ENCODE measurements at places on chromosomes 7 and 10. TPM values are rescaled to one million over a fixed set of nuclear protein-coding genes. Genes with fewer than 3 reads are reported as not detected.

DNA sequence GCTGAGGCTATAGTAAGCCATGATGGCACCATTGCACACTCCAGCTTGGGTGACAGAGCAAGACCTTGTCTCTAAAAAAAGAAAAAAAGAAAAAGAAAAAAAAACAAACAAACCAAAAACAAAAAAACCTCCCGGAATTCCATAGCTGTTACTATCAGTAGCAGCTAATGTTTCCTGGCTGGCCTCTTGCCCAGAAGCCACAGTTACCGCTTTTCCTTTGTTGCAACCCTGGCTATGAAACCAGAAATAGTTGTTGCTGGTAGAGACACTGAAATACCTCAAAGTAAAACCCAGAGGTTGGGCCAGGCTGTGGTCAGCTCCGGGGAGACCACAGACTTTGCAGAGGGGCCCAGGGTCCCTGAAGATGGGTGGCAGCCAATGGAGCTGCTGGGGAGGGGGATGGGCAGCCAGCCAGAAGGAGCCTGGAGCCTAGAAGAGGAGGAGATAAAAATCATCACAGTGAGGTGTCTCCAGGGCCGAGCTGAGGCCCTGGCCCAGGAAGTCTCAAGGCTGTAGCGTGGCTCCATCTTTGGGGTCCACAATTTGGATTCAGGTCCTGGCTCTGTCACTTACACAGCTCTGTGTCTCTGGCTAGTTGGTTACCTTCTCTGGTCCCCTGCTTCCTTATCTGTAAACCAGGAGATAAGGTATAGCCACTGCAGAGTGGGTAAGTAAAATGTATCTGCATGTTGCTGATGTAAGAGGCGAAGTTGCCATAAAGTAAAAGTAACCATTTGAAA lies 3.4 kb upstream of the CHST12 start:
- peak overlapping the region; percentile 93 for H3K27ac ChIP-seq
- H3K27me3 ChIP-seq = no peaks in the 10 kb centered on the region
- no peaks in the 10 kb centered on the region for H3K36me3 ChIP-seq
- H3K4me3 ChIP-seq = peak overlapping the region; percentile 42
- peak; percentile 97 for DNase-seq

The RNLS gene
- polyA plus RNA-seq = 11.5 TPM

- no peaks in the 10 kb centered on the region for H3K36me3 ChIP-seq
- peak overlapping the region; percentile 75 for H3K27ac ChIP-seq
- peaks cover 23% of the 10 kb centered on the region for H3K4me1 ChIP-seq
- no peaks in the 10 kb centered on the region for H3K27me3 ChIP-seq
Observed at GRCh38 chr10:87700031-87700796, 40.5 kb downstream of the PAPSS2 start.

The NEUROG3 gene
- polyA plus RNA-seq = not detected

GRCh38 chr10:15652117-15652516 lies 67.6 kb downstream of the ITGA8 start:
- H3K36me3 ChIP-seq = no peaks in the 10 kb centered on the region
- H3K4me1 ChIP-seq = no peaks in the 10 kb centered on the region
- H3K27me3 ChIP-seq = no peaks in the 10 kb centered on the region
- no peak for DNase-seq

- no peak overlapping the region for H3K27ac ChIP-seq
- DNase-seq = no peak
- no peaks in the 10 kb centered on the region for H3K4me1 ChIP-seq
- H3K4me3 ChIP-seq = no peak overlapping the region
Observed at GRCh38 chr7:33310546-33310945, 181.2 kb downstream of the BBS9 start.

The HGF gene
- polyA plus RNA-seq = 1.5 TPM

GRCh38 chr10:77844713-77845445 lies 81.7 kb downstream of the DLG5 start:
- H3K27ac ChIP-seq = peak overlapping the region; percentile 66
- H3K4me3 ChIP-seq = no peak overlapping the region
- H3K36me3 ChIP-seq = peaks cover 5% of the 10 kb centered on the region
- DNase-seq = peak; percentile 87
- H3K27me3 ChIP-seq = no peaks in the 10 kb centered on the region
- H3K4me1 ChIP-seq = peaks cover 29% of the 10 kb centered on the region

The DGKI gene
- 5.1 TPM for polyA plus RNA-seq

DNA sequence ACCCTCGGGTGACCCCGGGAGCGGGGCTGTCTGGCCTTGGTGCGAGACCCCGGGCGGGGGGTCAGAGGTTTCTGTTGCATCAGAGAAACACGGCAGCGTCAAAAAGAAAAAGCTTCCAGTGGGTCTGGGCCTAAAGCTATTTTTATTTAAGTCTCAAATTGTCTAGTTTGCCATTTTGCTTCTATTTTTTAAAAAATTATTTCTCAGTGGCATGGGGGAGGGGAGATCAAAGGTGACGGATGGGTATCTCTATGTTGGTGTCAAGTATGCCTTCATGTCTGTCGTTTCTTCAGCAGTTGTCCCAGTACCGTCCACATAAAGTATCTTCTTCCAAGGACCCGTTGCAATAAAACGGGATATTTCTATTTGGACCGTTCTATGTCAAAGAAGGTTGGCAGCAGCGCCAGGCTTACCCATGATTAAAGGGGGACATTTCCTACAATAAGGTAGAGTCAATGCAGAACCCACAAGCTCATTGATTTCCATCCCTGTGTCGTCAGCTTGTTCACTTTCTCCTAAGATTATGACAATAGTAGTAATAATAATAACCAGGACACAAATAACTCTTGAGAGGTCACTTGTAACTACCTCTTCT lies 26.0 kb upstream of the VAX1 start:
- no peak overlapping the region for H3K27ac ChIP-seq
- H3K4me3 ChIP-seq = no peak overlapping the region
- H3K27me3 ChIP-seq = peaks cover 91% of the 10 kb centered on the region
- no peaks in the 10 kb centered on the region for H3K36me3 ChIP-seq

- no peaks in the 10 kb centered on the region for H3K27me3 ChIP-seq
- no peak overlapping the region for H3K4me3 ChIP-seq
- peaks cover 59% of the 10 kb centered on the region for H3K4me1 ChIP-seq
- DNase-seq = peak; percentile 86
Observed at GRCh38 chr7:80900583-80901576, 18.0 kb downstream of the SEMA3C start.

DNA sequence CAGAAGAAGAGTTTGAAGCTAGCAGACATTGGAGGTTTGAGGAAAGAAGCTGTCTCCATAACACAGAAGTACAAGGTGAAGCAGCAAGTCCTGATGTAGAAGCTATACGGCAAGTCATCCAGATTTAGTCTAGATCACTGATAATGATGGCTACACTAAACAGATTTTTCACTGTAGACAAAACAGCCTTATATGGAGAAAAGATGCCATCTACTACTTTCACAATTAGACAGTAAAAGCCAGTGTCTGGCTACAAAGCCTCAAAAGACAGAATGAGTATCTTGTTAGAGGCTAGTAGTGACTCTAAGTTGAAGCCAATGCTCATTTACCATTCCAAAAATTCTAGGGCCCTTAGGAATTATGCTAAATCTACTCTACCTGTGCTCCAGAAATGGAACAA lies 85.1 kb downstream of the SNX13 start:
- H3K4me3 ChIP-seq = no peak overlapping the region
- H3K4me1 ChIP-seq = peaks cover 2% of the 10 kb centered on the region
- no peak for DNase-seq
- no peak overlapping the region for H3K27ac ChIP-seq

Measured in GM23248 (cell line).